ENCODE measurements at places on chromosomes 13 and 19. TPM values are rescaled to one million over a fixed set of nuclear protein-coding genes. Genes with fewer than 3 reads are reported as not detected.

The ZNF837 gene
- polyA plus RNA-seq = 0.33 TPM

The ONECUT3 gene
- not detected for polyA plus RNA-seq

The IFNL1 gene
- polyA plus RNA-seq = not detected

The ZNF266 gene
- 21.3 TPM for polyA plus RNA-seq

DNA sequence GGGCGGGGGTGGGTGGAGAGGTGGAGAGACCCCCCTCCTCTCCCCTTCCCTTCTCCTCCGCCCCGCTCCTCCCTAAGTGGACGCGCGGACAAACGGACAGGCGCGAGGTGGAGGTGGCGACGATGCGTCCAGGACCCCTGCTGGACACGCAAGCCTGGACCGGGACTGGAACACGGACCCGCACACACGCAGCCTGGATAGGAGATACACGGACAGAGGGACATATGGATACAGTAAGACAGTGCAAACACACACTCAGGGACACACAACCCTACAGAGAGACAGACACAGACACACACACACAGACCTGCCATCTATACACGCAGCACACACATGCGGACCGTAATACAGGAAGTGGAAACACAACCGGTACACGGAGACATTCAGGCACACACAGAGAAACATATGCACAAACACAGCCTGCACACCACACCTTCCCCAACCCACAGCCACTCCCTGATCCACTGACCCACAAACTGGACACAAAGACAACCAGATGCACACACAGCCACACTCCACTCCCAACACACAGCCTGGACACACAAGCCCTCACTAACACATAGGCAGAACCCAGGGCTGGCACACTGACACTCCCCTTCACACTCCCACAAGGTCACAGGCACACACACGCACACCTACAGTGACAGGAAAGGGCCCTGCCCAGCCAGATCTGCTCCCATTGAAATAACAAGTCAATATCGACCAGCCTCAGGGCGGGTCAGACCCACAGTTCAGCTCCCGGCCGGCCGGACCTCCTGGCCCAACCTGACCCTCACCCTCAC, 696 bp upstream of the ERFL start:
- DNase-seq = no peak

DNA sequence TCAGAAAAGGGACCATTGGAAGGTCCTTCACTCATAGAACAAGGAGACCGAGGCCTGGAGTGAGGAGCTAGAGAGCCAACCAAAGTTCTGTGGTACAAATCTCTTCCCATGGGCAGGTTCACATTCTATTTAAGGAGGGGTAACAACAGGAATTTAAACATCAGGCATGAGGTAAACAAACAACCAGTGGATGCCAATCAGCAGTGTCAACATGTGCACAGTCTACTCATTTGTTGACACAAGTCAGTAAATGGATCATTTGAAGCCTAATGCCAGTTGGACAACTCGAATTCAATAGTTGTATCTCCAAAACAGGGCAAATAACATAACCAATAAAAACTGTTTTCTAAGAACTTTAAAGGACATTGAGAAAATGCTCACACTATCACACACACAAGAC, 6.3 kb upstream of the DOCK9 start:
- DNase-seq = no peak

DNA sequence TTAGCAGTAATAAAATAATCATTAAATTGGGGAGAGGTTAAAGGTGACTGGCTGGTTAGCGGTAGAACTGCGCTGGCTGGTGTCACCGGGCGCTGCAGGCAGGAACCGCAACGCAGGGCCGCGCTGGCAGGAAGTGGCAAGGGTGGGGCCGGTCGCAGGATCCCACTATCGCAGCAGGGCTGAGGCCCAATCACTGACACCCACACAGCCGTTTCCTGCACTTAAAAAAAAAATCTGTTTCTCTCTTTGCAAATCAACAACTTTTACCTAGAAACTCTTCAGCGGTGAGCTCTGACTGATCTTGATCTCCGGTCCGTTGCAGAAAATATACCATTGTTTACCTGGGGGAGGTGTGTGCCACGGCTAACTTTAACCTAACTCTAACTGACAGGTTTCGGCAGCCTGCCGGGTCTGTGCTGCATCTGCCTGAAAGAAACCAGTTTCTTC, 46.9 kb downstream of the KLF2 start:
- no peak for DNase-seq

DNA sequence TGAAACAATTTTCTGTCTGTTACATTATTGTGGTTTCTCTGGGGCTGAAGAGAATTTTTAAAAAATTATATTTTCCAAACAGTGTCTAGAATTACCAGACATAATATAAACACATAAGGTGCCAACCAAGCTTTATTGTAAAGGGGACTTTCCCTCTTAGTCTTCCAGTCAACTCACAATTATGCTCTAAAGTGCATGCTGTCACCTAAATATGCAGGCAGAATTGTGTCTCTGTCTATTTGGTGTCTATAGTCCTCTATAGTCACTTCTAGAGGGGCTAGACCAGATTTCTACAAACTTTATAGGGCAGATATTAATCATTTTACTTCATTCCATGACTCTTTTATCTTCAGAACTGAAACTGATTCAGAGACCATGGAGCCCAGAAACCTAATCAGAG, 12.8 kb downstream of the ZNF254 start:
- no peak for DNase-seq
